ENCODE measurements at places on chromosomes 1 and 21.

DNA sequence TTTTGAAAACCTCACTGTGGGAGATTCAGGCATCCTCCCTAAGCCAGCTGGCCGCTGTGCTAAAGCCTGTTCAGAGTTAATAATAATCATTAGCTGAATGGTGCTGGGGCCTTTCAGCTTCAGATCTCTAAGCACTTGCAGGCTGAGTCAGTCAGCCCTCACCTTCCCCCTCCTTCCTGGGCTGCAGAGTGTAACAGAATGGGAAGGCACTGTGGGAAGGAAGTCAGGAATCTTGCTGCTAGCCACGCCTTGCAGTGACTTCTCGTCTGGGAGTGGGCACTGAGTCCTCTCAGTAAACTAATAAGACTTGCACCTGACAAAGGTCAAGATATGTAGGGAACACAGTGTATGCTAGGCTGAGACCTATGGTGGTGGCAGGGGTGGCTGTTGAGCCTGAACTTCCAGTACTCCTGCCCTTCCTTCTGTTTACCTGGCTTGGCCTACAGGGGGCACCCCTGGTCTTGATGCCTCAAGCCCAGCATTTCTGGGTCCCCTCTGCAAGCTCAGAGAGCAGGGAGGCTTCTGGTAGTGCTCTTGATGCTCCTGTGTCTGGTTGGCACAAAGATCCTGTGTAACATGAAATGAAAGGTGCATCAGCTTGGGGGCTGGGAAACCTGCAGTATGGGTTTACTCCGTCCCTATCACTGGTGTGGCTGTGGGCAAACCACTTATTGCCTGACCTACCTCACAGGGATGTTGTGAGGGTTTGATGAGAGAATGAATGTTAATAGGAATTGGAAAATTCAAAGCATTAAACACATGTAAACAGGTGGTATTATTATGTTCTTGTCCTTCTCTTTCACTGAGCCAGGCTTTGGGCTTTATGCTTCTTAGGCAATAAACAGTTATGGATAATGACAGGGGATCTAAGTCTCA lies 6.0 kb downstream of the CYB561D1 start:
- peak; percentile 78 for DNase-seq

DNA sequence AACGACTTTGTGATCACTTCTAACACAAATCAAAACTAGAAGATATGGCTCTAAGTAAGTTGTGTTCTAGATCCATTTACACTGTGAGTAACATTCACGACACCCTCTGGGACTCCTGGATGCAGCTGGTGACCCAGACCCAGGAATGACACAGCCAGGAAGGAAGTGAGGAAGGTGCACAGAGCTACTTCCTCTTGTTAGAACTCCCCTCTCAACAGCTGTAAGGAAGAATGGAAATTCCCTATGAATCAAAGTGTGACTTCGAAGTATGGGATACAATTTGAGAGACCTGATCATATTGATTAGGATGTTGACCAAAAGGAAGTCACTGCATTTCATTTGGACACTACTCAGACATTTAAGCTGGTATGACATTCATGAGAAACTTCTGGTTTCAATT lies 185.3 kb downstream of the NRIP1 start:
- no peak for DNase-seq

GRCh38 chr1:3450983-3451382 lies 3.5 kb upstream of the ARHGEF16 start:
- DNase-seq, result no peak

GRCh38 chr1:182376936-182377574 lies 14.5 kb downstream of the GLUL start:
- no peak for DNase-seq

DNA sequence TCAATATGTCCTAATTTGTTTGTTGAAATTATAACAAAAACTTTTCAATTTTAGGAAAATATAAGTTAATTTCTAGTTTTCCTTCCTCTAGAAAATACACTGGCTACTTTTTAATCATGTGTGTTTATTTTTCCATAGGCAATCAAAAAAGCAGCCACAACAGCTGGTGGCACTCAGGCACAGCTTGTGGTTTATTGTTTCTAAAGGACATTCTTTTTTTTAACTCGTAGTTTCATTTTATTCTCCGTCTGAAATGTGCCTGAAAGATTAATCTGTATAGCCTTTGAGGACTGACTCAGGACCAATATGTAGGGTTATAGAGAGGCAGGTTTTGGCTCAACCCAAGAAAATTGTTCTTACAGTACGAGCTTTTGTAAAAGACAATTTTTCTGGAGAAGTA lies 20.7 kb upstream of the STX12 start:
- DNase-seq, result no peak

GRCh38 chr1:107530543-107530942 lies 389.7 kb downstream of the NTNG1 start:
- DNase-seq, result no peak

DNA sequence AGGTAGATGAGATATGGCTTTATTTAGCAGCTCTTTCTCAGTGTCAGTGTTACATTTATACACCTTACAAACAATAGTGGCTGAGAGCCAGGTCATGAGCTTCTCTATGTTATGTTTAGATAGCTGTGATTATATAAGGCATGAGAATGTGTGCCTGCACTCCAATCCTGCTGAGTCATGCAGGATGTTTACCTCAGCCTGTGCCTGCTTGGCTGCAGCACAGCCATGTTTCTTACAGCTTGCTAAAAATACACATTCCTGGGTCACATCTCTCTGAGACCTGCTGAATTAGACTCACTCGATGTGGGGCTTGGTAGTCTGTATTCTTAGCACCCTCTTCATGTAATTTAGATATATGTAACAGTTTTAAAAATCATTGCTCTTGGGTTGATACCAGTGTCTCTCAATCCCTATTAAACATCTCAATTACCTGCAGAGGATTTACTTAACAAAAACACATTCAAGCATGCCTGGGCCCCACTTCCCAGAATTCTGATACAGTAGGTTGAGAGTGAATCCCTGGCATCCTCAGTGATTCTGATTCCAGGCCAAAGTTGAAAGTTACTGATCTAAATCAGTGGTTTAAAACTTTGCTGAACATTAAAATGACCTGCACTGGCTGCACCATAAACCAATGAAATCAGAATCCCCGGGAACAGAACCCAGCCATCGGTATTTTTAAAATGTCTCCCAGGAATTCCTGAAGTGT lies 107.5 kb downstream of the GDAP2 start:
- DNase-seq, result peak; percentile 12

GRCh38 chr1:187413405-187414169 lies 584.8 kb downstream of the PLA2G4A start:
- peak; percentile 19 for DNase-seq

DNA sequence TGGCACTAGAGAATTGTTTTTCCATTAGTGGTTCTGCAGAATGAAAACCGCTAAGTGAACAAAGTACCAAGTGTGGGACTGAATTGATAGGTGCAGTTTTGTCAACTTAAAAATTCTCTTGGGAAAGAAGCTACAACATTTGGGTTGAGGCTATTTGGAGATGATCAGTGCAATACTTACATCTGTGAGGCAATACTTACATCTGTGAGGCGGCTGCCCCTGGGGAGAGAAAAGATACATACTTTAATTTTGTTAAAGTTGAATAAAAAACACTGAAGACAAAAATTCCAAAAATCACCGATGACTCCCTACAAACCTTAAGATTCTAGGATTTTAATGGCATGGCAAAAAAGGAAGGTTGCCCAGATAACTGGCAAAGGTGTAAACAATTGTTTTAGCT lies 1.7 kb downstream of the CFAP410 start:
- no peak for DNase-seq

DNA sequence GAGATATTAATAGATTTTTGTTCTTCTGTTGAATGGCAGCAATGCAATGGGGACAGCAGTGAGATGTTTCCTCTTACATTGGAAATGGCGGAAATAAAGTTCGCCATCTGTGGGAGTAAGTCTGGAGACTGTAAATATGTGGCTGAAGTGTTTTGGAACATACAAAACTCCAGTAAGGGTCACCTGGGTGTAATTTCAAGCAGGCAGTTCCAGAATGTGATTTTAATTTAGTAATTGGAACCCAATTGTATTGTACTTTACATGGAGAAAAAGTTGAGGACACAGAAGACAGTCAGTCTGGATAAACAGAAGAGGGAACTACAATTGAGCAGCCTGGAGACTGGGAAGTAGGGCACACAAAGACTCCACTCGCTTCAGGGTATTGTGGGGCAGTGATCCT lies 108.6 kb downstream of the NTMT2 start:
- no peak for DNase-seq

- no peak for DNase-seq
These were observed 1.0 kb downstream of the OLFML2B start for GRCh38 chr1:162022626-162023025.

- DNase-seq, result peak; percentile 39
These were observed 1.7 kb downstream of the RCC2 start for GRCh38 chr1:17437580-17438317.

DNA sequence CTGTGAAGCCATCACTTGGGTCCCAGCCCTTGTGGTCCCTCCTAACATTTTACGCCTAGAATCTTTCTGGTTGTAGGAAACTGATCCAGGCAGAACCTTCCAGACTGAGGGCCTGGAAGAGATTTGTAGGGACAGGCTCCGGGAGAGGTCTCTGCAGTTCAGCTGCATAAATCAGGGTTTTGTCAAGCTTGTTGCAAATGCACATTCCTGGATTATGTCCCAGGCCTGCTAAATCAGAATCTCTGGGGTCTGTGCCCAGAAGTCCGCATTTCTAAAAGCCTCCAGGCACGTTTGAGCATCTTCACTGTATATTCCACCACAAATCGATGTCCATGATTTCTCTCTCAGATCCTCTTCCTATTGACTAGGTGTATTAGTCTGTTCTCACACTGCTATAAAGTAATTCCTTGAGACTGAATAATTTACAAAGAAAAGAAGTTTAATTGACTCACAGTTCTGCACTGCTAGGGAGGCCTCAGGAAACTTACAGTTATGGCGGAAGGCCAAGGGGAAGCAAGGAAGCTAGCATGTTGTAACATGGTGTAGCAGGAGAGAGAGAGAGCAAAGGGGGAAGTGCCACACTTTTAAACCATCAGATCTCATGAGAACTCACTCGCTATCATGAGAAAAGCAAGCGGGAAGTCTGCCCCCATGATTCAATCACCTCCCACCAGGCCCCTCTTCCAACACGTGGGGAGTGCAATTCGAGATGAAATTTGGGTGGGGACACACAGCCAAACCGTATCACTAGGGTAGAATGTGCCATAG lies 1.2 kb upstream of the FHAD1 start:
- no peak for DNase-seq

- DNase-seq, result peak; percentile 98
These were observed at the start of gene FALEC for GRCh38 chr1:150515328-150516049. Gene FALEC, plus strand, starts transcription at chr1:150515752.

DNA sequence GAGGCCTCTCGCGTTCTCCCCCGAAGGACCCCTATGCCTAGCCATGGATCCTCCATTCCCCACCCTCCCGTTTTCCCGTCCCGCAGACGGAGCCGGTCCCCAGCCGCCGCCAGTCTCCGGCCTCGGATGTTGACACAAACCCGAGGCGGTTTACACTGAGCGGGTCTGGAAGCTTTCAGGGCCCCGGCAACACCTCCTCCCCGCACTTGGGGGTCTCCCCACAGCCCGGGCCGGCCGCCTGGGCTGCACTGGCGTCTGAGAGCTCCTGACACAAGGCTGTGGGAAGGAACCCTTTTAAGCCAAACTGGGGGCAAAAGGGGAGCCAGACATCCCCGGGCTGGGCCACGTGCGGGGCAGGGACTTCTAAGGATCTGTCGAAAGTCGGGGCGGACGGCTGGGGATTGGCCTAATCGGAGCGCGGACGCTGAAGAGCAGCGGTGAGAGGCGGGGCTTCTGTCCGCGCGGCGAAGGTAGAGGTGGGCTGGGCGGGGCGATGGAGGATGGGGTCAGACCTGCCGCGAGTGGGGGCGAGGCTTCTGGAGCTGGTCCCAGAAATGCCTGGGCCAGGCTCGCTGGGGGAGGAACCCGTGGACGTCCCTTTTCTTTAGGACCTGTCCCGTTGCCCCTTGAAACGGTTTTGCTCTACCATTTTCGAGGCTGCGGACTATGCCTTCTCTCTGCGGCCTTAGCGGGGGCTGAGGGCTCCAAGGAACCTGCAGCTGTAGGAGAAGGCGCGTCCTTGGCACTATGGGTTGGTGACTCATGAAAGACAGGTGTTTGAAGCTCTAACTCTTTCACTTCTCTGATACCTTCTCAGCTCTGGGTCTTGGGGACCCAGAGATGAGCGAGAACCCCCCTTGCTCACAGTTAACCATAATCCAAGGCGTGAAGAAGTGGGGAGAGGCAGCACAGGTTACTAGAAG lies 1.2 kb upstream of the HPCAL4 start:
- no peak for DNase-seq

DNA sequence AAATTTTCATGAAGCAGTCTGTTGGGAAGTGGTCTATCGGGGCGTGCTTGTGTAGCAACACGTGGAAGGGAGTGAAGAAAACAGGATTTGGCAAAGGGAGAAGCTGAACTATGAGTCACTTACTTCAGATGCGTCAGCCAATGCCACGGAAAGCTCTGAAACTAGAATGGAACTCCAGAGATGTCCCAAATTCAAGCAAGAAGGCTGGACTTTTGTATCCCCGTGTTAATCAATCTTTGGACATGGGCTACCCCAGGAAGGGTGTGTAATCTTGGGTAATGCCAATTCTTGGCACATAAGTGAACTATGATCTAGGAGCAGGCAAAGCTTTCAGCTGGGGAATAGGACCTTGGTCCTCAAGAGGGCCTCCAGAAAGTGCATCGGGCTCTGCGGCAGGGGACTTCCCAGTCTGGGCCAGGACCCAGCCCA lies 102.6 kb downstream of the ADSS2 start:
- DNase-seq, result peak; percentile 26

DNA sequence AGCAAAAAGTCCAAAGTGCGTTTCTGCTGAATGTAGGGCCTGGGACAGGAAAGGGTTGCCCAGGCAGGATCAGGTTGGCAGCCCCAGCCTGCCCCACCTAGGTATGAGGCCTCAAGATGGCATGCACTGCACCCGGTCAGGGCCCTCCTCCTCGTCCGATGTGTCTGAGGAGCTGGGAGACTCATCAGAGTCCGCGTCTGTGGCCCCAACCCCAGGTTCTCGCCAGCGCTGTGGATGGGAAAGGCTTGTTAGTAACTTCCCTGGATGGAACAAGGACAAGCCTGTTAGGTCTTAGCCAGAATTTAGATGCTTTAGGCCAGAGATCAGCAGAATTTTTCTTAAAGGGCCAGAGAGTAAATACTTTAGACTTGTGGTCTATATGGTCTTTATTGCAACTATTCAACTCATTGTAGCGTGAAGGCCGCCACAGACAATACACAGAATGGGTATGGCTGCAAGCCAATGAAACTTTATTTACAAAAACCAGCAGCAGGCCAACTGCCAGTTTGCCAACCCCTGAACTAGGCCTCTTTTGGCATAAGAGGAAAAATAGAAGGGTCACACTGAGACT lies 12.4 kb downstream of the PEA15 start:
- no peak for DNase-seq

DNA sequence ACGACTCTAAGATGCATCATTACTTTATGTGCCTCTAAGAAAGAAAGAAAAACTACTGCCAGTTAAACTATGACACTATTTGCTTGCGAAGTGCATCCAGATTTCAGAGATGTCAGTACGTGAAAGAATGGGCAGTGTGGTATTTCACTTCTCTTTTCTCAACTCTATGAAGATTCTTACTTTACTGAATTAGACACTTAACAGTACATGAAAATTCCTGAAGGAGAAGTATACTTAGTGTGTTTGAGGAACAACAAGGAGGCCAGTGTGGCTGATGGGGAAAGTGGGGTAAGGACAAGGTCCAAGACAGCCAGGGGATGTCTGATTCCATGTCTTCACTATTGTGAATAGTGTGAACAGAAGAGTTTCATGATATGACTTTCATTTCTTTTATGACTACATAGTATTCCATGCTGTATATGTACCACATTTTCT lies 53.9 kb upstream of the HSD17B7 start:
- no peak for DNase-seq

GRCh38 chr1:12604114-12604874 lies 13.7 kb downstream of the DHRS3 start:
- DNase-seq, result peak; percentile 87
